HFF-Myc (cell line): ENCODE measurements at places on chromosomes 12 and 14.

- DNase-seq, result no peak
Observed at GRCh38 chr14:90297876-90298629, 33.7 kb downstream of the NRDE2 start.

GRCh38 chr14:75705014-75705413 lies 44.0 kb downstream of the TTLL5 start:
- DNase-seq, result no peak

DNA sequence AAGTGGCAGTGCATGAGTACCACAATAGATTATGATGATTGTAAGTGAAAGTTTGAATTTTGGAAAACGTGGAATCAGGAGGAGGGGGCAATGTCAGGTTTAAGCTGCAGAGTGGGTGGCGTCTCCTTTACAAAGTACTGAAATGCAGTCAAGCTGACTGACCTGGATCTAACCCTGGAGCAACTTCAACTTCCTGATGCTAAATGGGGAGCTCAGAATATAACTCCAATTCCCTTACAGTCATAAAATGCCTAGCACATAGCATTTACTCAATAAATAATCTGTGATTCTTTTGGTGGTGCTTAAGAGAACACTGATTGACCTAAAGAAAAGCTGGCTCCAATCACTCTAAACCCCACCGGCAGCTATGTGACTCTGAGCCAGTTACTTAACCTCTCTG lies 38.5 kb downstream of the CCDC60 start:
- DNase-seq, result no peak

DNA sequence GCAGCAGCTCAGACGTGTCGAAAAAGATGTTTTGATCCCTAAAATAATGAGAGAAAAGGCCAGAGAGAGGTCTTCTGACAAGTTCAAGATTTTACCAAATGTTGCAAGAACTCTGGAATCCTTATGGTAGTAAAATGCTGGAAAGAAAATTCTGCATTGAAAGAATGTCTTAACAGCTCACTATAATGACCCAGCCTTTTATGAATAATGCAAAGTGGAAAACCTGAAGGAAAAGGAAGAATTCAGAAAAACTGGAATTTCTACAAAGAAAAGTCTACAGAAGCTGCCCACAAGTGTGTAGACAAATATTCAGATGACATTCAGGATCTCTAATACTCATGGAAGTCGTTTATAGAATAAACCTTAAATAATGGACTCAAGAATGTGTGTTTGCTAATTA lies 1.8 kb upstream of the CCDC88C start:
- DNase-seq, result no peak

DNA sequence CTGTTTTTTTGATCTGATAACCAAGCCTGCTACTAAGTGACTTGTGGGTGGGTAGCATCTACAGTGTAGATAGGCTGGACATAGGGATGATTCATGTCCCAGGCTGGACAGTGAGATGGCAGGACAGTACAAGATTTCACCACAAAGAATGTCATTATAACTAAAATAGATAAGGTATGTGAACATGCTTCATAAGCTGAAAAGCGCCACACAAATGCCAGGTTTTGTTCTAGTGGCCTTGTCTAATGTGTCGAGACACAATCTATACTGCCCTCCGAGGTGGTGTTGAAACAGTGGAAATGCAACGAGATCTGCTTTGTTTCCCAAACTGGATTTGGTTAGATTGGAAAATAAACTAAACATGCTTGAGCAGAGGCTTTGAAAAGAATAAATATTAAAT lies 4.4 kb downstream of the LGALS3 start:
- no peak for DNase-seq

DNA sequence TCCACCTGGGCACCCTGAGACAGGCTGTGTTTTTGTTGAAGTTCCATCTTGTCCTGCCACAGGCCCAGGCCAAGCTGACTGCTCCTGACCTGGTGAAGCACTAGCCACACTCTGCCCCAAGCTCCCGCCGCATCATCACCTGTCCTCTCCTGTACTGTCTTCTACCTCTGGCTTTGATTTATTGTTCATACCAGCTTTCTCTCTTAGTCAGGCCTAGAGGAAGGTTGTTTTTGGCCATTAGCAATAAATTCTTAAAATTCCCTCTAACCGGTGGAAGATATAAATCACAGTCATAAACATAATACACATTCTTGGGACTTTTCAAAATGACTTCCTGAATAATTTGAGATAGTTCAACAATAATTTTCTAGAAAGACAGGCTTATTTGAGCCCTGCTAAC lies 169.4 kb downstream of the DAD1 start:
- no peak for DNase-seq

GRCh38 chr12:12796928-12797793 lies 11.7 kb downstream of the APOLD1 start:
- no peak for DNase-seq

GRCh38 chr12:54984658-54985376 lies at the start of gene TESPA1:
TSS of gene TESPA1 (minus strand) at chr12:54984762. CDS start at chr12:54974562, 10,200 bp downstream.
- no peak for DNase-seq

GRCh38 chr14:73613419-73613963 lies 1.2 kb downstream of the ACOT6 start:
- no peak for DNase-seq

- DNase-seq, result peak; percentile 19
Observed at GRCh38 chr12:16112612-16113560, 164.6 kb downstream of the SLC15A5 start.

- DNase-seq, result no peak
Observed at GRCh38 chr14:57362361-57362760, 28.0 kb upstream of the NAA30 start.

GRCh38 chr12:51850081-51850964 lies 1.8 kb upstream of the FIGNL2 start:
- DNase-seq, result no peak

- no peak for DNase-seq
Observed at GRCh38 chr12:121980191-121980891, 41.3 kb upstream of the BCL7A start.

- no peak for DNase-seq
Observed at GRCh38 chr14:80275208-80275850, 64.0 kb upstream of the DIO2 start.

DNA sequence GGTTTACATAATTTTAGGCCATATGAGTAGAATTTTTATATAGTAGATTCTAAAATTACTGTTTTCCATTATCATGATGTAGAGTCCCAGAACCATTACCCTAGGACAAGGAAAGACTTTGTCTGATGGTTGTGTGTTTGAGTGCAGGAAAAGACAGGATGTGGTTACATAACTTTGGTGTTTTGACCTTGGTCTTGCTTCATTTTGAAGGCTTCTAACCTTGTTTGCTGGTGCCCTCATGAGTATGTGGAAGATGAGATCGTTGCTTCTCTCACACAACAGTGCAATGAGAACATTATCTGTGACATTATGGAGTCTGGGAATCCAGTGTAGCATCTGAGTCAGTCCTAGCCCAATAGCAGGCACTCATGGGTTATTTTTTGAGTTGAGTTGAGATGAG lies 106.2 kb downstream of the IGF1 start:
- no peak for DNase-seq

GRCh38 chr12:67671892-67672291 lies 23.3 kb downstream of the DYRK2 start:
- DNase-seq, result no peak

GRCh38 chr14:59161561-59162175 lies 26.8 kb upstream of the DAAM1 start:
- no peak for DNase-seq

DNA sequence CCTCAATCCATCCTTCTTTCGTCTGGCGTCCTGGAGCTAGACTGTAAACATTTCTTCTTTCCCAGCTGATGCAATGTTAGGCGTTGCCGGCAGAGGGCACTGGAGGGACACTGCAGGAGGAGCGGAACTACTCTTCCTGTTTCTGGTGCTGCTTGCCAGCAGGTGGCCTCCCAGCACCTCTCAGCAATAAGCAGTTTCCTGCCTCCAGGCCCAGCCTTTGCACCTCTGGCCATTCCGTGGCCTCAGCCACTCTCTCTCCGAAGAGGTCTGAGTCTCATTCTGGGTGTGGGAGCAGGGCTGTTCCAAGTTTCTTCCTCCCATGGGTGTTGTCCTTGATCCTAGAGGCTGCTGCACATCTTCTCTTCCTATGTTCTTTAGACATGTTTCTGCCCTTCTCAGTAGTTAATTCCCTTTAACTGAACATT lies 7.5 kb upstream of the ASPG start:
- peak; percentile 72 for DNase-seq

- no peak for DNase-seq
Observed at GRCh38 chr12:103821773-103822172, 19.3 kb downstream of the NT5DC3 start.

- DNase-seq, result no peak
Observed at GRCh38 chr12:124432376-124432775, 135.0 kb downstream of the NCOR2 start.

GRCh38 chr12:130816097-130816496 lies 23.0 kb downstream of the STX2 start:
- DNase-seq, result no peak

DNA sequence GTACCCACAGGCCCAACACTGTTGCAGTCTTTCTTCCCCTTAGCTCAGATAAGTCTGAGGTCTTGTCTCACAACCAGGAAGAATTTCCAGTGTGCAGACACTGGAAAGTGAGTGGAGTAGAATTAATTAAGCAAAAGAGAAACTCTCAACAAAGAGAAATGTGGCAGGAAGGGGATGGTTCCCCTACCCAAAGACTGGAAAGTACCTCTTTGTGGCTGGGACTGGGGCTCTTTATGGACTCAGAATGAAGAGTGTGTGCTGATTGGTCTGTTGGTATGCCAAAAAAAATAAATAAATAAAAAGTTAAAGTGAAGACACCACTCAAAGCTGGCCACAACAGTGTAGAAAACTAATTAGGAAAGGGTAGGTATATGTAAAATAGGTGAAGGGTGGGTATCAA lies 26.4 kb downstream of the GLIPR1L1 start:
- no peak for DNase-seq

- no peak for DNase-seq
Observed at GRCh38 chr14:29220072-29220471, 453.5 kb downstream of the FOXG1 start.

DNA sequence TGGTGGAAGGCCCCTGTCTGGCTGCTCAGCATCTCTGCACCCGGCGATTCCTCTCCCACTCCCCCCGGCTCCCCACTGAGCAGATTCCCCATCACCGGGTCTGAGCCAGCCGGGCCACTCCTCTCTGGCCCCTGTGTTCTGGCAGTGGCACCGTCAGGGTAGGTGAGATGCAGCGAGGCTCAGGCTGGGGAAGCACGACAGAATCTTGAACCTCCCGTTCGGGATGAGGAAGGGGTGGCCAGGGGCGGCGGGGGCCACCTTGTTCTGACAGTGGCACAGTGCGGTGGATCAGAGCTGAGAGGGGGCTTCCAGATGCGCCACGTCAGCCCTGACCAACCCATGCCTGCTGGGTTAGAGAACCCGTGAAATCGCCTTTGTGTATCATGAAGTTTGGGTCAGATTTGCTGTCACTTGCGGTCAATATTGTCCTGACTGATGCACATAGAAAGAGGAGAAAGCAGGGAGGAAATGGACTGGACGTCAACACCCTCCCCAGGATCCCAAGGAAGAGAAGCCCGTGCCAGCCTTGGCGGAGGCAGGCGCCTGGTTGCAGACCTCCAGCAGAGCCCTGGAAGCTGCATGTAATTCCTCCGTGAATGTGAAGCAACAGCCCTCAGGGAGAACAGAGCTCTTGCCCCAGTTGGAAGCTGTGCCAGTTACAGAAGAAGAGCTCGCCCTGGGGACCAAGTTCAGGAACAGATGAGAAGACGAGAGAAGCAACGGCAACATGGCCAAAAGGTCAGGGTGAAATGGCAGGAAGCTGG lies 137.1 kb upstream of the SFSWAP start:
- no peak for DNase-seq

- peak; percentile 68 for DNase-seq
Observed at GRCh38 chr14:99986396-99986795, 78.8 kb upstream of the EVL start.

- peak; percentile 90 for DNase-seq
Observed at GRCh38 chr14:51304941-51305340, 64.9 kb downstream of the TMX1 start.

DNA sequence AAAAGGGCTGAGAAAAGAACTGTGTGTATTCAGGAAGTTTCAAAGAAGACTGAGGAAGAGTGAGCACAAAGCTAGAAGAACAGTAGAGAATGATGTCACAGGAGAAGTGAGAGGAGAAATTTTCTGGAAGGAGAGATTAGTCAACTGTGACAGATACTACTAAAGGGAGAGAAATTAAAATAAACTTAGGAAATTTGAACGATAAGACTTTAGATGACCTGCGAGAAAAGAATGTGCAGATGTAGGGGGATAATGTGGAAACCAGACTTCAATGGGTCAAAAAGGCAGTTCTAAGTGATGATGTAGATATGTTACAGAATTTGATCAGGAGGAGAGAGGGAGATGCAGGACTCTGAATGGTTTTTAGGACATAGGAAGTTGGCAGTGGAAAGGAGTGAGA lies 287.4 kb downstream of the SYT1 start:
- DNase-seq, result no peak

- DNase-seq, result no peak
Observed at GRCh38 chr12:78241446-78241845, 410.8 kb downstream of the NAV3 start.

- DNase-seq, result no peak
Observed at GRCh38 chr12:92272061-92272964, 126.7 kb upstream of the BTG1 start.

GRCh38 chr12:57727758-57728395 lies 10.7 kb downstream of the AGAP2 start:
- DNase-seq, result no peak

DNA sequence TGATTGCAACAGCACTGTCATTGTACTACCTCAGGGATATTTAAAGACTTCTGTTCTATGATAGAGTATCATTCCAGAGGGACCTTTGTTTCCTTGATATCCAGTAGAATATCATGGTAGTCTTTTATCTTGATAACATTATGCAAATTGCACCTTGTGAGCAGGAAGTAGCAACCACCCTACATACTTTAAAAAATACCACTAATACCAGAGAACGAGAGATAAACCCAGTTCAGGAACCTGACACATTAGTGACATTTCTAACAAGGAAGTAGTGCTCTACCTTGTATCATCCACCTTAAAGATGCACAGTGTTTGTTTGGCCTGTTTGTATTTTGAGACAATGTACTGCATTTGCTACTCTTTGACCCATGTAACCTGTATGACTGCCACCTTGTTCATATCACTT lies 8.8 kb upstream of the MAP4K5 start:
- DNase-seq, result no peak
